ENCODE measurements at places on chromosomes 12 and 14. TPM values are rescaled to one million over a fixed set of nuclear protein-coding genes. Genes with fewer than 3 reads are reported as not detected.

The RIN3 gene
- 12.3 TPM for total RNA-seq

The DDHD1 gene
- 37.4 TPM for total RNA-seq

The GALNT9 gene
- 0.22 TPM for total RNA-seq

The OVCH1 gene
- not detected for total RNA-seq

The NR2C1 gene
- total RNA-seq: 28.8 TPM

The RASSF8 gene
- 80.6 TPM for total RNA-seq

The CCT2 gene
- 390 TPM for total RNA-seq

The RAB35 gene
- total RNA-seq: 19.3 TPM

The ARF6 gene
- total RNA-seq: 41.4 TPM

The SDR9C7 gene
- not detected for total RNA-seq

The VDR gene
- 57.3 TPM for total RNA-seq

The FAM181A gene
- total RNA-seq: not detected

The RDH16 gene
- total RNA-seq: not detected

The FBLN5 gene
- 61.1 TPM for total RNA-seq

The ETFBKMT gene
- 3.1 TPM for total RNA-seq

The NRL gene
- total RNA-seq: 0.72 TPM

The MORN3 gene
- total RNA-seq: 1.5 TPM

The CEP128 gene
- total RNA-seq: 20.2 TPM

The SERPINA12 gene
- not detected for total RNA-seq

The SOX5 gene
- total RNA-seq: 22.5 TPM
